ENCODE measurements at places on chromosomes 5 and 9.

GRCh38 chr5:116861666-116862065 lies 287.0 kb upstream of the SEMA6A start:
- DNase-seq, result no peak

DNA sequence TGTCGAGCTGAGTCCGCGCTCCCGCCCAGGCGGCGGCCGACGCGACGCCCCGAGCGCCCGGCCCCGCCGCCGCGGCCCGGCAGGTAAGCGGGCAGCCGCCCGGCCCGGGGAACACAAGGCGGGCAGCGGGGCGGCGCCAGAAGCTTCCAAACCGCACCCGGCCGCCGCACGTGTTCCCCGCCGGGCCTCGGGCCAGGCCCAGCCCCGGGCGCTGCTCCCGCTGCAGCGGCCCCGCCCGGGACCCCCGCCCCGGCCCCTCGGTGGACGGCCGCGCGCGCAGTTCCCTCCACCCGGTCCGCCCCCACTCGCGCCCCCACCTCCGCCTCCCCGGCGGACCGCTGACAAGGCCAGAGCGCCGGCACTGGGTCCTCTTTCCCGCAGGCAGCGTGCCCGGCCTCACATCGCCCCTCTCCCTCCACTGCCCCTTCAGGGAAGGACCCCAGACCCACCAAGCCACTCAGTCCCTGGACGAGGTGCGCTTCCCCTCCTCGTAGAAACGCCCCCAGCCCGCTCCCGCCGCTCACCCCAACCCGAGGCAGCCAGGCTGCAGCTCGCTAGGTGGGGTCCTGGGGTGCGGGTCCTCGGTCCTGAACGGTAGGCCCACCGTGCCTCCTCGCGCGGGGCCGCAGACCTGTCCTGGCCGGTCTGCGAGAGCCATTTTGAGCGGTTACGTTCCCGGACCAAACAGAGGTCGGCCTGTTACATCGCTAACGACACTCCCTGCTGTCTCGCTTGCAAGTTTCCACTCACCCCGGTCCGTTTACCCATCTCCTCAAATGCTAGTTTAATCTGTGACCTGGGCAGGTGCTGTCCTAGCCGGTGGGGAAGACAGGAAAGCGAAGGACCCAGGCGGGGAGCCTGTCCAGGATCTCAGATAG lies 475 bp downstream of the WDR5 start:
- DNase-seq, result no peak

DNA sequence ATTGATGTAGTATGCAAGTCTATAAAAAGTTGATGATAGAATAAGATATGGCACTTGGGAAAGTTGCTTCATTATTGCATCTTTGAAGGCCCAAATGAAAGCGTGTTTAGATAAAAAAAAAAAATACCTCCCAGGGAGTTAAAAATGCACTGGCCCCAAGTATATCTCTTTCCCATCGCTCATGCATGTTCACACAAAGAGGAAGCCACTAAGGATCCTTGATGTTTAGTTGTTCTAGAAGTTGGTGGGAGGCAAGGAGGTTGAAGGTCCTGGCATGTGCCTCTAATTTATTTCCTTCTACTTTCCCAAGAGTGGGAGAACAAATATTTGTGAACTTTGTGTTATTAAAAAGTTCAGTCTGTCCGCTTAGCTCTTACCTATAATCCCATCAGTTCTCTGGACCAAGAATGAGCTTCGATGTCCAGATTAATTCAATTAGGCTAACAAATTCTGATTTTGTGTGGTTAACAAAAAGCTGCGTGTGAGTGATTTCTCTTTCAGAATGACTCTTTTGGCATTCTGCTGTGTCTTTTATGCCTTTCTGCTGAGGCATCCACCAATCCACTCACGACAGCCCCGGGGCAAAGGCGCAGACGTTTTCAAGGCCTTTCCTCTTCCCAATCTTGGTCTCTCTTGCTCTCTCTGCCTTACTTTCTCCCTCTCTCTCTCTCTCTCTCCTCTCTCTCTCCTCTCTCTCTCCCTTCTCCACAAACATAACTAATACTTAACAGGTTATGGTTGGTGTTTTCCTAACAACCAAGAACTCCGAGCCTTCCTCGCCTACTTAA lies 135.1 kb upstream of the ERCC6L2 start:
- DNase-seq, result no peak

- DNase-seq, result no peak
Observed at GRCh38 chr9:133474215-133474614, 4.7 kb downstream of the SLC2A6 start.

- no peak for DNase-seq
Observed at GRCh38 chr5:168813184-168813968, 234.2 kb upstream of the PANK3 start.

- no peak for DNase-seq
Observed at GRCh38 chr9:134592018-134592818, 49.4 kb upstream of the COL5A1 start.

- DNase-seq, result no peak
Observed at GRCh38 chr9:38416461-38416860, 7.8 kb downstream of the IGFBPL1 start.

GRCh38 chr5:89445106-89445745 lies 562.2 kb upstream of the MEF2C start:
- no peak for DNase-seq

- no peak for DNase-seq
Observed at GRCh38 chr5:45484781-45485180, 211.4 kb downstream of the HCN1 start.

DNA sequence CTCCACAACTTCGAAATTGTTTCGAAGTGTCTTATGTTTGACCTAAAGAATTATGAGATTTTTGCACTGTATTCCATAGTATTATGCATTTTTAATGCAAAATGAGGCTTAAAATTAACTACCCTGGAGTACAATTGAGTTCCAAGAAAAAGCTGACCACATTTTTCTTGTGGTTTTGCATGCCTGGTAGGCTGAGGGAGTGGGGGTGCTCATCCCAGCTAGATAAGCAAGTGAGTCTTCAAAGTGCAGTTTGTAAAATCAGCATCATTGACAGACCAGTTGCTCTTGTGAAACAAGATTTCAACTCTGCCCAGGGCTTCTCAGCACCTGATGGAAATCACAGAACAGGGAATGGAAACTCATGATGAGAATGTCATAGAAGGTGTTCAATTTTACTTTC lies 17.0 kb upstream of the NDUFS4 start:
- DNase-seq, result no peak

DNA sequence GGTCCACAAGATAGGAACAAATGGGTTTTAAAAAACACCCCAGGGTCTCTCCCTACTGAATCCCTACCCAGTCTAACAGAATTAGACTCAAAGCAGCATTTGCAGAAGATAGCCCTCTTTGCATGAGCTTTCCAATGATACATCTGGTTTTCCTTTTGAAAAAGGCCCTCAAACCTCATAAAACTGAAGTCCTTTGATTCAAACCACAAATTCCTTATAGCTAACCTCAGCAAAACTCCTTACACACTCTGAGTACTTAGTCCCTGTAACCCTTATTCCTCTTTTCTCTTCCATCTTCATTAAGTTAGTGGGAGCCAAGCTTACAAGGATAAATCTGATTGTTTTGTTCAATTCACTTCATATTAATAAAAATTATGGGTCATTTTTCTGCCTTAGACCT lies 90.5 kb upstream of the TNC start:
- no peak for DNase-seq

- no peak for DNase-seq
Observed at GRCh38 chr9:30310711-30311110, 2073.7 kb upstream of the ACO1 start.

GRCh38 chr5:158814521-158814920 lies 285.2 kb downstream of the EBF1 start:
- no peak for DNase-seq

- DNase-seq, result no peak
Observed at GRCh38 chr5:133967698-133968203, 674 bp downstream of the C5orf15 start.

- no peak for DNase-seq
Observed at GRCh38 chr9:5455181-5455580, 4.8 kb downstream of the CD274 start.

- no peak for DNase-seq
Observed at GRCh38 chr5:111016801-111017200, 54.7 kb upstream of the TSLP start.

DNA sequence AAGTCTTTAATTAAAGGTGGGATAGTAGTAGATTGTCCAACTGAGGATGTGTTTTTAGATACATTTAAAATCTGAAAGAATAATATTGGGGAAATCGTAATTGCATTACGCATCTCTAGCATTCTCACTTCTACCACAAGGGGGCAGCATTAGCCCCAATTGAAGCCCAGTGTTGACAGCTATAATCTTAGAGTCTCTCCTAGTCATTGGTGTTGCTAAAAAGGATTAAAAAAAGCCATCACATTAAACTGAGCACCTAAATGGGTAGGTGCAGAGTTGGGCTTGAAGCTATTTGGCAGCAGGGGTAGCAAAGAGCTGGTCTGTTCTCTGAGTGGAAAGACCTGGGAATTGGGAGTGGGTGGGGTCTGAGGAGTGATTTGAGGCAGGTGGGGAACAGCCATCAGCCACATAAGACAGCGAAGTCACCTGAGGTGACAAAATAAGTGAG lies 177.2 kb downstream of the OSTF1 start:
- DNase-seq, result peak; percentile 12

DNA sequence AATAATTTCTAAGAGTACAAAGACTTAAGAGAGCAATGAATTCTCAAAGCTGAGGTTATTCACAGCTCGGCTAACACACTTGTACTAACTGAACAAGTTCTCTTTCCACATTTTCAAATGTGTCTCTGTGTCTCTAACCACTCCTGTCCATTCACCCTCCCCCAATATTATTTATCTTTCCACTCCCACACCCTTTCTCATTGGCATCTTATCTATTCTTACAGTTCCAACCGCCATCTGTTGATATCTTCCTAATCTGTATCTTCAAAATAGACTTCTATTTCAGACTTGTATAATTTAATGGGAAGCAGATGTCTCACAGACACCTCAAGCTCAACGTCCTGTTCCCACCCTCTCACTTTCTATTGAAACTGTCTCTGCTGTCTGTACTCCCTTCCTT lies 205.9 kb downstream of the ANXA1 start:
- DNase-seq, result no peak

DNA sequence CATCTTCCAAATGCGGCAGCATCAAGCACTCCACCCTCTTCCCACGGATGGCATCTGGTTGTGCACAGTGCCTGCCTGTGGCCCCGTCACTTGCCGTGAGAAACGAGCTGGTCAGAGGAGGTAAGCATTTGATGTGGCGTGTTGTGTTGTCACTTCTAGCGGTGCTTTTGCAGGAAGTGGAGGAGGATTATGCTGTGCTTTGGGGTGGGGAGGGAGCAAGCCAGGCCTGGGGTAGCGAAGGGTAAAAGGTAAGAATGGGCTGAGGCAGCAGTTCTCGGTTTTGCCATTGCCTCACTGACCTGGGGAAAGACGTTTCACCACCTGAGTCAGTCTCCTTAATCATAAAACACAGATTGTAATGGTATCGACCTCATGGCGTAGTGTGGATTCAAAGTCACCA lies 2.3 kb upstream of the POMT1 start:
- DNase-seq, result no peak

DNA sequence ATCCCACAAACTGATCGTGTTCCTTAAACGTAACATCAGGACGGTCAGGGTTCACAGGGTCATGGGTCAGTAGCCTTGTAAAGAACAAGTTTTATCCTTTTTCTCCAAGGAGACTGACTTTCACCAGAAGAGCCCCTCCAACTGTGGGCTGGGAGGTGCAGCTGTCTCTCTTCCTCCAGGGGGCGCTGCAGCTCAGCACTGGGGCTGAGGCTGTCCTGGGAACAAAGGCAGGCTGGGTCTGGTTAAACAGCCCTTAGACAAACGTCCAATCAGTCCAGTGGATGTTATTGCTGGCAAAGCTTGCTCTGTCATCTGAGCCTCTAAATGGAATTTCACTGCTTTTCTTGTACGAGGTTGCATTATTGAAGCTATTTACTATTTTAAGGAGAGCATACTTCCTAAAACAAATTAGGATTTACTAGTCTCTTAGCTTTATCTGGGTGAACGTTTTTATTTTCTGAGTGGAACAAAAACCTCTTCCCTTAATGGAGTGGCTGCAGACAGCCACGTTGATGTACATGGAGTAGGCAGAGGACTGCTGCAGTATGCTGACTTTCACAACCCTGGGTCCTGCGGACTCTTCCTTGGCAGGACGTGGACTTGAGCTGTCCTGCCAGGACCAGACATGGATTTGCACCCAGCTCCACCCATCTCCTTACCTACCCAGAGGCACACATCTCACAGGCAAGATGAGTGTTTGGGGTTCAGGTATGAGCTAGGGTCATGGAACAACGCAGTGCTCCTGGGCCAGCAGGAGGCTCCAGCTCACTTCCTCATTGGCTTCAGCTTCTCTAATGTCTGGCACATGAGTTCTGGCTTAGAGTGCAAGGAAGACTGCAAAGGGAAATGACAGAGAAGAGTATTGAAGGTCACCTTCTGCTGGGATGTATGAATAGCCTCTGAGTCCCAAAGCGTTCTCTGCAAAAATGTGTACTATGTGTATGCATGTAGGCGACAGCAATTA lies 7.8 kb downstream of the EXOSC2 start:
- peak; percentile 61 for DNase-seq

DNA sequence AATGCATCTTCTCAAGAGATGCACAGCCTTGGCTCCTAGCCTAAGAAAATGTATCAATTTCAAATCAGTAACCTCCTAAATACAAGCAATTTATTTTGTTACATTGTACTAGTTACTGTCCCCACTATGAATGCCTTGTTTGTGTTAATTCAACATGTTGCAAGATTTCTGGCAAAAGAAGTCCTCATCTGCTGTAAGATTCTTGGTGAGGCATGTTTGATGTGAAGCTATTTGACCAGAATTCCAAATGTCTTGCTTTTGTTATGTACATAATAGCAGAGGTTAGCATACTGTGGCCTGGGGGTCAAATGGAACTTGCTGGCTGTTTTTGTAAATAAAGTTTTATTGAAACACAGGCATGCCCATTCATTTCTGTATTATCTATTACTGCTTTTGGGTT lies 1023.1 kb upstream of the WWC1 start:
- DNase-seq, result no peak

DNA sequence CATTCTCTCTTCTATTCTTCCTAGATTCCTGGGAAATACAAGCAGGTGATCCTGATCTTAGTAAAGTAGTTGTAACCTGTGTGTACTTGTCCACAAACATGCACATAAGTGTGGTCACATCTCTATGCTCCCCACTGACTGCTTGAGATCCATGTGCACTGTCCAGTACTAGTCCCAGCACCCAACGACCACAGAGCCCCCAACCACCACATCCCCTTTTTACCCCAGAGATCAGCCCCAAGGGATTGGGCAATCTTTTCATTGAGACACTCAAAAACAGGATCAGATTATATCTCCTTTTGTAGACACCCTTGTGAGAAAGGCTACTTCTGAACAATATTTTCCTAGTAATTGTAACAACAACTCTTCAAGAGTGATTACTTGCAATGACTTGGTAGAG lies 240.6 kb downstream of the ACTL7B start:
- no peak for DNase-seq

Measured in stimulated activated CD4-positive, alpha-beta T cell treated with anti-CD3 and anti-CD28 coated beads, Interleukin-1b, Interleukin-23, amount 100 ng/mL, for 1 hour (primary cell).